Activated naive CD4-positive, alpha-beta T cell treated with anti-CD3 and anti-CD28 coated beads for 36 hours (primary cell): ENCODE measurements at places on chromosomes 4 and X. TPM values are rescaled to one million over a fixed set of nuclear protein-coding genes. Genes with fewer than 3 reads are reported as not detected.

Gene AVPR2
- total RNA-seq: not detected

Gene HSFX2
- not detected for total RNA-seq

Gene MAGEA11
- total RNA-seq: not detected

Gene MAGEA9B
- not detected for total RNA-seq

GRCh38 chr4:140472156-140472555, 25.9 kb downstream of the MGAT4D start:
- DNase-seq: no peak

DNA sequence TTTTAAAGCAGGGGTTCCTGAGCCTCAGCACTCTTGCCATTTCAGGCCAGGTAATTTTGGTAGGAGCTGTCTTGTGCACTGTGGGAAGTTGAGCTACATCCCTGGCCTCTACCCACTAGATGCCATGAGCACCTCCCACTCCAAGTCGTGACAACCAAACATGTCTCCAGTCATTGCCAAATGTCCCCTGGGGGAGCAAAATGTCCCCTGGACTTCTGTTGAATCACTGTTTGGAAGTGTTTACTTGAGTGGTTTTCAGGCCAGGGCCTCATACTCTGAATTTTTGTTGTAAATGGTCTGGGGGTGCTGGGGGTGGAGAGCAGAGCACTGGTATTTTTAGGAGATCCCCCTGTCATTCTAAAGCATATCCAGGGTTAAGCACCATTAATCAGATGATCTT, 3.2 kb downstream of the PDK3 start:
- no peak for DNase-seq

DNA sequence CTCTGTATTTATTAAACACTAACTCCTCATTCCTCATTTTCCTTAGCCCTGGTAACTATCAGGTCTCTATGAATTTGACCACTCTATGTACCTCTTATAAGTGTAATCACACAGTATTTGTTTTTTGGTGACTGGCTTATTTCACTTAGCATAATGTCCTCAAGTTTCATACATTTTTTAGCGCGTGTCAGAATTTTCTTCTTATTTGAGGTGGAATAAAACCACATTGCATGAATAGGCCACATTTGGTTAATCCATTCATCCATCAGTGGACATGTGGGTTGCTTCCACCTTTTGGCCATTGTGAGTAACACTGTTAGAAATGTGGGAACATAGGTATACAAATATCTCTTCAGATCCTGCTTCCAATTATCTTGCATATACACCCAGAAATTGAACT, 341.2 kb upstream of the BOD1L1 start:
- DNase-seq: no peak

DNA sequence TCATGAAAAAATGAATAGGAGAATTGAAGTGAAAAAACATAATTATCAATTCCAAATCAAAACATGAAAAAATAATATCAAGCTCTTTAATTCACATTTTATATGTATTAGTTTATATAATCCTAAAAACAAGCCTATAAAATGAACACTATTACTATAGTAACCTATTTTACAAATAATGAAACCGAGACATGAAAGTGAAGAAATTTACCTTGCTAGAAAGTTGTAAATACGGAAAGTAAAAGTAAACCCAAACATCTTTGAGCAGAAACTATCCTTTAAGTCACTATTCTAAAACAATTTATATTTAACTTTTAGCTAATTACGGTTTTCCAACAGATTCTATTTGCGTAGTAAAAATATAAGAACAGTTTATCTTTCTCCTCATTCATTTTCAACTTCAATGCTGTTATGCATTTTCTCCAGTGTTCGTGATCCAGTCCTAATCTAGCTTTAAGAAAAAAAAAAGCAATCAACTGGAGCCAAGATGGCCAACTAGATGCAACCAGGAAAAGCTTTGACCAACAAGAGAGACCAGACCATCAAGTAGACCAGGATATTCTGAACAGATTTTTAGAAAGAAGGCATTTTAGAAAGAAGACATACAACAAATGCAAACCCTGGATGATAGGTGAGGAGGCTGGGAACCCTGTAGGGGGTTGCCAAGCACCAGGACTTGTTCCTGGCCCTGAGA, 67.0 kb downstream of the DDX53 start:
- DNase-seq: no peak

- no peak for DNase-seq
These were observed 345.2 kb upstream of the GRID2 start for GRCh38 chr4:91958596-91958995.

GRCh38 chrX:15882704-15883539, 28.3 kb upstream of the AP1S2 start:
- no peak for DNase-seq

- no peak for DNase-seq
These were observed 277.6 kb downstream of the SPANXN1 start for GRCh38 chrX:145524931-145525330.

GRCh38 chr4:147929746-147930145, 197.9 kb downstream of the ARHGAP10 start:
- DNase-seq: no peak
